ENCODE measurements at places on chromosomes 1 and 21.

DNA sequence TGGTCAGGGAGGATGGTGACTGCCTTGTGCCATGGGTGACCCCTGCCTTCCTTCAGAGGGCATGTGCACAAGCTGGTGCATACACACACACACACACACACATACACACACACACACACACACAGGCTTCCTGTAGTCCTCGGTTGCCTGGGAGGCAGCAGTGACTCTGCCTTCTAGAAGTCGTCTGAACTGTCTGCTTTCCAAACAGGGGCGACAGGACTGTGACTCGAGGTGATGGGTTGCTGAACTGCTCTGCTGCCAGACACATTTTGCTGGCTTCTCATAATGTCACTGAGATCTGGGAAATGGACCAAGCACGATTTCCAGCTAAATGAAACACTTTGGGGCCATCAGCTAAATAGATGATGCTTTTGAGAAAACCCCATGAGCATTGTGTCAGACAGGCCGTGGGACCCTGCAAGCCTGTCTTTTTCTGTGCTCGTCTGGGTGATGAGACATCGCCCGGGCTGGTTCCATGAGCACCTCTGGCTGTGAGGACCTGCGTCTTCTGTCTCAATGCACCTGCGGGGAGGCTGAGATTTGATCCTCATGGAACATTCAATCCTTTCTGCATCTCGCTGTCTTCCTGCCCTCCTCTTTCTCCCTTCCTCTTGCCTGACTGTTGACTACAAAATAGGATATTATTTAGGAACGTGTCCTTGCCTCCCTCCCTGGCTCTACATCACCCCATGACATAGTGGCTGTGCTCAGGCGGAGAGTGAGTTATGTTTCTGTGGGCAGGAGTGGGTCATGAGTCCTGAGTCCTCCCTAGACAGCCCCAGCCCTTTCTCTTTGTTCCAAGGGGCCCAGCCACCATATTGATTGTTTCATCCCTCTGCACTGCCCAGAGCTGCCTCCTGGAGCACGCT, 436.8 kb downstream of the CAMTA1 start:
- no peak for DNase-seq

- no peak for DNase-seq
Measured at GRCh38 chr1:228925691-228926090, 190.4 kb downstream of the RHOU start.

GRCh38 chr1:216425577-216425976, 2.3 kb upstream of the USH2A start:
- no peak for DNase-seq

- DNase-seq, result no peak
Measured at GRCh38 chr1:116911779-116912469, 2.2 kb downstream of the PTGFRN start.

DNA sequence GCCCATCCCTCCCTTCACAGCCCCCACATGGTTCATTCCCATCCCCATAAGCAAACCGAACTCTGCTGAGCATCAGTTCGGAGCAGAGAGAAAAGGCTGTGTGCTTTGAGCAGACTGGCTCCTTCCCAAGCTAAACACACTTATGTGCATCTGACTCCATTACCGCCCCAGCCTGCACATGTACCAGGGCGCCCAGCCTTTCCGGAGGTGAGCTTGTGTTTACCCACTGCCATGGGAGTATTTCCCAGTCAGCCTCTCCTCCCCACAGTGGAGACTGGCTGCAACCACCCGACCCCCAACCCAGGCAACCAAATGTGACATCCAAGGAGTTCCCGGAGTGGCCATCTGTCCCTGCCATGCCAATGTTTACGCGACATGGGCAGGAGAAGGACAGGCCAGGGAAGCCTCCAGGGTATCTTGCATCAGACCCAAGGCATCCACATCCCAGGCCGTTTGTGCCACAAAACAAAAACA, 9.4 kb downstream of the TIAM1 start:
- no peak for DNase-seq

GRCh38 chr1:3383679-3384078, 70.8 kb upstream of the ARHGEF16 start:
- DNase-seq, result no peak

- DNase-seq, result no peak
Measured at GRCh38 chr21:38284216-38284615, 27.4 kb downstream of the KCNJ15 start.

DNA sequence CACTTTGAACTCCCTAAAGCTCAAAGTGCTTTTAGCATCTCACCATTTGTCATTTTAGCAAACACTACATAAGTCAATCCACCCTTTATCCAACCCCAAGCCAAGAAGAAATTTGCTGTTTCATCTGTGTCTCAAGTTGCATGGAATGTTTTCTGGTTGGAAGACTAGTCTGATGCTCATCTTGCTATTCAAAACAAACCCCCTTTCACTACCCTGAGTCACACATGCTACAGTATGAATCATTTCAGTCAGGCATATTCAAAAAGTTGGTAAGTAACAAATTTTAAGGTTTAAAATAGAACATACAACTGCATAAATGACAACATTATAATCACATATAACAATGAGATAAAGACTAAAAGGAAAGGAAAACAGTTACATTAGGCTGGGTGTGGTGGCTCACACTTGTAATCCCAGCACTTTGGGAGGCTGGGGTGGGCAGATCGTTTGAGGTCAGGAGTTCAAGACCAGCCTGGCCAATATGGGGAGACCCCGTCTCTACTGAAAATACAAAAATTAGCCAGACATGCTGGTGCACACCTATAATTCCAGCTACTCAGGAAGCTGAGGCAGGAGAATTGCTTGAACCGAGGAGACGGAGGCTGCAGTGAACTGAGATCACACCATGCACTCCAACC, 38.7 kb downstream of the DSTYK start:
- DNase-seq, result no peak

GRCh38 chr1:52479076-52479475, 73.8 kb downstream of the TUT4 start:
- DNase-seq, result no peak

Measured in endodermal cell (in vitro differentiated cells).